ENCODE measurements at places on chromosomes 12 and 14.

DNA sequence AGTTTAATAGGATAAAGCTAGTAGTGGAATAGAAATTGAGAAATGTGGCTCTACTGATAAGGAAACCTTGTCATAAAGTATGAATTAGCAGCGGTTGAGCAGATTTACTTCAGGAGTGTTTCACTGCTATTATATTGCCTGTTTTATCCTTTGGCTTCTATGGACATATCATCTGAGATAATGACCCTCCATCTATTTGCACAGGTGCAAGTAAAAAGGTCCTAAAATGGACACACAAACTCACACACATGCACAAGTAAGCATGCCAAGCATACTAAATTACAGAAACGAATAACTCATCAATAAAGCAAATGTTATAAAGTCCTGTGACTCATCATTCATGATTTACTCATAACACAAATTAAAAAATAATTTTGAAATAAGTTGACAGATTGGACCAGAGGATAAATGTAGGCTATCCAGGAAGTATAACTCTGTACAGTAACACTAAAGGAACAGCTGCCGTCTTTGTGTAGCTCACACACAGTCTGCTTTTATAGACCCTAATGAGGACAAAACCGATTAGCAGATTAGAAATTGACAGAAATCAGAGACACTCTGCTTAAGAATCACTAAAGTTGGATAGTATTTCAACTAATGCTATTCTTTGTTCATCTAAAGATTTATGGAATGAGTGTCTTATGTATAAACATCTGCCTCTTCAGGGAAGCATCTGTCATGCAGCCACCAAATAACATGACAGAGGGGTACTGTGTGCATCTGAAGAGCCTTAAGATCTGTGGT, 73.9 kb downstream of the SYT1 start:
- no peak for DNase-seq

GRCh38 chr14:71803539-71804260, 128.5 kb upstream of the RGS6 start:
- DNase-seq, result no peak

- DNase-seq, result no peak
These were observed 73.8 kb downstream of the SYNE3 start for GRCh38 chr14:95442633-95443021.

GRCh38 chr12:41745593-41745992, 399.1 kb downstream of the GXYLT1 start:
- no peak for DNase-seq

GRCh38 chr14:95293449-95293848, 26.3 kb downstream of the CLMN start:
- DNase-seq, result peak; percentile 23

GRCh38 chr14:34804933-34805332, 70.2 kb downstream of the BAZ1A start:
- DNase-seq, result no peak

DNA sequence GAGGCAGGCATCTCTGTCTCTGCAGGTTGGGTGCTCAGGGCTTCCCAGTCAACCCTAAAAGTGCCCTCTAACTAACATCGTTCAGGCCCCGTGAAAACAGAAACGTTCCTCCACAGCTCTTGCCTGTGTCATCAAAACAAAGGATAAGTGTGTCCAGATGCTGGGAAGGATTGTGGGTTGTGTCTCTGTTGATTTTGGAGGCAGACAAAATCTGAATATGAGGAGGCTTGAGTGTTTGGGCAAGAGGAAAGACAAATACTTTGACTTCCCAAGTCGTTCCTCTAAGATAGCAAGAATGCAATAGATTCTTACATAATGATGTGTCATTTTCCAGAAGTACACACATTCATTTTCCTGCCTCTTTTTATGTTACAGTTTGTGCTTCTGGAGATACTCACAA, 52.9 kb downstream of the SERPINA3 start:
- DNase-seq, result no peak

DNA sequence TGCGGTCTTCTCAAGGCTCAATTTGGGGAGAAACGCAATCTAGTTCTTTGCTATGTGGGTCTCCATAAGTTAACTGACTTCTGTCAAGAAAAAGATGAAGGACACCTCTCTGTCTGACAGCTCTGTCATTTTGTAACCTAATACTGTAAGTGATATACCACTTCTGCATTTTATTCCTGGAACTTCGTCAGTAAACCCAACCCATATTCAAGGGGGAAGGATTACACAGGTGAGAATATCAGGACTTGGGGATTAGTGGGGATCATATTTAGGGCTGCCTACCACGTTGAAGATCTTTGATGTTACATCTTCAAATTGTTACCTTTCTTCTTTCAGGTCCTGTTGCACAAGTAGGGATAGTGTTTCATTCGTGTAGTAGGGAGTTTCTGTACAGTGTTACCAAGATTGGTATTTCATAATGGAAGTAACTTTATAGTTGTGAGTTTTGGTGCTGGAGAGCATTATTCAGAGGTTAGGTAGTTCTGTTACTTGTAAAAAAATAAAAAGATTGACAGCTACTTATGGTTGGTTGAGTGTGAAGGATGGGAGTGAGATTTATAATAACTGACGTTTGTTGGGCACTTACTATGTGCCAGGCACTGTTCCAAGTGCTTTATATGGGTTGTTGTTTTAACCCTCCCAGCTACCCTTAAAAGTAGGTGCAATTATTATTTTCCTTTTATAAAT, 1.6 kb downstream of the TMEM260 start:
- no peak for DNase-seq

Measured in RWPE2 (cell line).